ENCODE measurements at places on chromosomes 13 and 19.

DNA sequence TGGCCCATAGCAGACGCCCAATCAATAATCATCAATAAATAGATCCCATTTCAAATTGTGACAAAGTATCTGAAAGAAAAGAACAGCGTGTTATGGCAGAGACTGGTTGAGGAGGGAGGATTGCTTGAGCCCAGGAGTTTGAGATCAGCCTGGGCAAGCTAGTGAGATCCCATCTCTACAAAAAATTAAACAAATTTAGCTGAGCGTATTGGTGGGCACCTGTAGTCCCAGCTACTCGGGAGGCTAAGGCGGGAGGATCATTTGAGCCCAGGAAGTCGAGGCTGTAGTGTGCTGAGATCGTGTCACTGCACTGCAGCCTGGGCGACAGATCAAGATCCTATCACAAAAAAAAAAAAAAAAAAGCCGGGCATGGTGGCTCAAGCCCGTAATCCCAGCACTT is 6.4 kb upstream of the GNA11 start:
- DNase-seq: no peak

DNA sequence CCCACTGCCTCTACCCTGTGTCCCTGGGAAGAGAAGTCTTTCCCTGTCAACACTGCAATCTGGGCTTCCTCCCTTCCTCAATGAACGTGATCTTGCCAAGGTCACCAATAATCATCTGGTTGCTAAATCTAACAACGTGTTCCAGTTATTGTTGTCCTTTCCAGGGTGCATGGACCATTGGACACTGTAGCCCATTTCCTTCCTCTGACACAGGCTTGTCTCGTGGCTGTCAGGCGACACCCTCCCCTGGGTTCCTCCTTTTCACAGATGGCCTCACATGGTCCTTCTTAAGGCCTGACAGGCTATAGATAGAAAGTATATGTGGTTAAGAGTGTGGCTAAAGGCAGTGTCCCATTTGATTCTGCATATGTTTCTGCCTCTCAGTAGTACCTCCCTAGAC is 67.7 kb upstream of the STARD13 start:
- DNase-seq: no peak

DNA sequence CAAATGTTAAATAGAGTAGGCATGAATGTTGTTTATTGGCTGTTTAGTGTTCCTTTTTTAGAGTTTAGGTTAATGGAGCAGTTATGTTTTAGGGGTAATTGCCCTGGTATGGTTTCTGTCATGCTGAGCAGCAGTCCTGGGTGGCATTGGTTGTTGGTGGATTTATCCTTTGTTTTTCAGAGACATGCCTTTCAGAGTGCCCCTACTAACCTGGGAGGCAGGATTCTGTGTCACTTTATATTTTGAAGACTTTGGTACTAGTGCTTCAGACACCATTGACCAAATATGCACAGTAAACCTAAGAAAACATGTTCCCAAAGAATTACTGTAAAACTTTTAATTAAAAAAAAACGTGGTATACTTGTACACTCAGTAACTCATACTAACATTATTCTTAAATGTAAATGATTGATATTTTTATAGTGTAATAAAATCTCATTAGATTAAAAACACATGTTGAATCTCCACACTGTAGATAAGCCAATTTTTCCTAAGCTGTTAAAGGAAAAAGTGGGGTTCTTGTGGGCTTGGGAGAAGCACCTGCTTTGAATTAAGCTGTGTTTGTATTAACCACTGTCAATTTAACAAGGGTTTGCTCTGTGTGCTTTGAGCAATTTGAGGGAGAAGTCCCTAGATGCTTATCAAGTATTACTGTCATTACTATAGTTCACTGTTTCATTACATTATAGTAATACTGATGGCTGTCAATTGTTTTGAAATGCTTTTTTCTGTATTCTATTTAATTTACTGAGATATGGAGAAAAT is 133.2 kb downstream of the LMO7 start:
- DNase-seq: no peak

GRCh38 chr19:18206018-18206417 is 2.2 kb upstream of the RAB3A start:
- no peak for DNase-seq
